ENCODE measurements at places on chromosomes 5 and 9.

GRCh38 chr5:90940227-90940995, 381.8 kb downstream of the ADGRV1 start:
- DNase-seq = peak; percentile 3

- no peak for DNase-seq
Measured at GRCh38 chr5:107402434-107403227, 268.1 kb downstream of the EFNA5 start.

- no peak for DNase-seq
Measured at GRCh38 chr5:179901462-179901861, 6.2 kb downstream of the TBC1D9B start.

GRCh38 chr9:126499005-126499910, 114.5 kb upstream of the LMX1B start:
- peak; percentile 54 for DNase-seq

DNA sequence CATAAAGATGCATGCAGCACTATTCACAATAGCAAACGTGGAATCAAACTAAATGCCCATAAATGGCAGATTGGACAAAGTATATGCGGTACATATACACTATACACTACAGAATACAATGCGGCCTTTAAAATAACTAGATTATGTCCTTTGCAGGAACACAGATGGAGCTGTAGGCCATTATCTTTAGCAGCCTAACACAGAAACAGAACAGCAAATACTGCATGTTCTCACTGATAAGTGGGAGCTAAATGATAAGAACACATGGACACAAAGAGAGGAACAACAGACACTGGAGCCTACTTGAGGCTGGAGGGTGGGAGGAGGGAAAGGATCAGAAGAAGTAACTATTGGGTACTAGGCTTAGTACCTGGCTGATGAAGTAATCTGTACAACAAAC, 758.2 kb downstream of the TLE1 start:
- DNase-seq = no peak

DNA sequence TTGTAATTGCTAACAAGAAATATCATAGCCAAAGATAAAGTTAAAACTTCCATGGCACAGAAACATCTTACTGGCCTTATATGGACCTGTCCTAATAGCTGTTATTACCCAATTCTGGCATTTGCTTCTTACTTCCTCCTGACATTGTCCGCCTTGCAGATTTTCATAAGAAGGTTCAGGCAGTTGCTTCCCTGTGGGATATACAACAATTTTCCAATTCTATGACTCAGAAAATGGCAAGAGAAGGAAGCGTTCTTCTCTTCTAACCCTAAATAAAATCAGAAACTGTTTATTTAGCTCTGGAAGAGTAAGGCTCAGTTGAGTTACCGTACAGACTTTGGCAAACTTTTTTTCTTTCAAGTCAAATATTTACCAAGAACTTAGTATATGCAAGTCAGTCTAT, 1.7 kb downstream of the PRKAA1 start:
- DNase-seq = no peak

DNA sequence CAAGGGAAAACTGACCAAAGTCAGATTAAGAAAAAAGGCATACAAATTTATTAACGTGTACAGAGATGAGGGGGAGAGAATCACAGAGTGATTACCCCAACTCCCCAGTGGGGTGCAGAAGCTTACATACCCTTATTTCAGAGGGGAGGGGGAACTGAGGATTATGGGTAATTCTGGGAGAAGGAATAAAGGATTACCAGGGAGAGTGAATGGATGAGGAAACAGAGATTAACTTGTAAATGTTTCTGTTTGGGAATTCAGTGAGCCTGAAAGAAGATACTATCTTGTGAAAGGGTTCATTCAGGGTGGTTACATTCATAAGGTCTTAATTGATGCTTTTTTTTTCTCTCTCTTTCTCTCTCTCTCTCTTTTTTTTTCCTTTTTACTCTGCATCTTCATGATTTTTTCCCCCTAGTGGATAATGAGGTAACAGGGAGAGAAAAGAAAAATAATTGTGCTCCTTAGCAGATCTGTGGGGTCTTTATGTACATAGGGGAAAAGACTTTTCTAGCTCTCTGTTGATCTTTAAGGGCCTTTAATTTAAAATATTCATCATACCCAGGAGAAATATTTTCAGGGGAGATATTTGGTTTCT, 49.4 kb downstream of the TARS1 start:
- DNase-seq = no peak

DNA sequence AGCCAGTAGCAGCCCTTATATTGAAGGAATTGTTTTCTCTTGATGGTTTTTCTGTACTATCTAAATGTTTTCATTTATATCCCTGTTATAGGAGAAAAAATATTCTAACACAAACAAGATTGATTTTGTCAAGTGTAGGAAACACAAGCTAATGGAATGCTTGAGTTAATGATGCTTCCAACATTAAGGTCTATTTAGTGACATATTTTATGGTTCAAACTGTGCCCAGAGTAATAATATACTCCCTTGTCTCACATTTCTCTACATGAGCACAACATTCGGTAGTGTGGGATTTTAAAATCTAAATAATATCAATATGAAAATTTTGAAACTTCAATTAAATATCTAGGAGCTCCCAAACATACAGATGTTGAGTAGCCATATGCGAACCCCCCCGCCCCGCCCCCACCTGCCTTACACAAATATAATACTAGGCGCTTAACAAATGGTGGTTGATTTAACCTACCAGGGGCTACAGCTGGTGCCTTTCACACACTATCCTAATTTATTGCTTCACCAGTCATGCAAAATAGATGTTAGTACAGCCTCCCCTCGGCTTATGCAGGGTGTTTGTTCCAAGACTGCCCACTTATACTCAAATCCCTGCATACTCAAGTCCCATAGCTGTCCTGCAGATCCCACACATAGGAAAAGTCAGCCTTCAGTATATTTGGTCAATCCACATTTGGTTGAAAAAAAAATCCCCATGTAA, 124.1 kb upstream of the ACO1 start:
- DNase-seq = no peak

GRCh38 chr5:105836268-105836667, 1834.5 kb downstream of the EFNA5 start:
- no peak for DNase-seq

- no peak for DNase-seq
Measured at GRCh38 chr9:108476574-108476973, 379.2 kb downstream of the ACTL7B start.

DNA sequence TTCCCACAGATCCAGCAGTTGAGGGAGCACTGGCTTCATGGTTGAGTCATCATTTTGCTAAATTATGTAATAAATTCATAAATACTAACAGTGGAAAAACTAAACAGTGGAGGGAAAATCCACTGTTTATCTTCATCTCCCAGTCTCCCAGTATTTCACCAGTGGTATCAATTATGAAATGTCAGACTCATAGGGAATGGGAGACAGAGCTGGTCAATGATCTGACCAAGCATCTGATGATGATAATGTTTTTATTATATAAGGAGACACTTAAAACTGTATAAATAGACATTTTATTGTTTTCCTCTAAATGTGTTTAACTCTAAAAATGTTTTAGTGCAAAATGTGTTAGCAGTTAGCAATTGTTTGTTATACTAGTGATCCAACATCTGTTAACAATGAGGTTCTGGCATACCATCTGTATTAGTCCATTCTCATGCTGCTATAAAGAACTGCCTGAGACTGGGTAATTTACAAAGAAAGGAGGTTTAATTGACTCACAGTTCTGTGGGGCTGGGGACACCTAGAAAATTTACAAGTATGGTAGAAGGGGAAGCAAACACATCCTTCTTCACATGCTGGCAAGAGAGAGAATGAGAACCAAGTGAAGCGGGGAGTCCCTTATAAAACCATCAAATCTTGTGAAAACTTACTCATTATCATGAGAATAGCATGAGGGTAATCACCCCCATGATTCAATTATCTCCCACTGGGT, 11.8 kb upstream of the REEP5 start:
- DNase-seq = no peak

- DNase-seq = no peak
Measured at GRCh38 chr5:71934322-71934721, 173.0 kb upstream of the MAP1B start.

- DNase-seq = peak; percentile 38
Measured at GRCh38 chr9:33426843-33427293, 20.5 kb downstream of the AQP3 start.

DNA sequence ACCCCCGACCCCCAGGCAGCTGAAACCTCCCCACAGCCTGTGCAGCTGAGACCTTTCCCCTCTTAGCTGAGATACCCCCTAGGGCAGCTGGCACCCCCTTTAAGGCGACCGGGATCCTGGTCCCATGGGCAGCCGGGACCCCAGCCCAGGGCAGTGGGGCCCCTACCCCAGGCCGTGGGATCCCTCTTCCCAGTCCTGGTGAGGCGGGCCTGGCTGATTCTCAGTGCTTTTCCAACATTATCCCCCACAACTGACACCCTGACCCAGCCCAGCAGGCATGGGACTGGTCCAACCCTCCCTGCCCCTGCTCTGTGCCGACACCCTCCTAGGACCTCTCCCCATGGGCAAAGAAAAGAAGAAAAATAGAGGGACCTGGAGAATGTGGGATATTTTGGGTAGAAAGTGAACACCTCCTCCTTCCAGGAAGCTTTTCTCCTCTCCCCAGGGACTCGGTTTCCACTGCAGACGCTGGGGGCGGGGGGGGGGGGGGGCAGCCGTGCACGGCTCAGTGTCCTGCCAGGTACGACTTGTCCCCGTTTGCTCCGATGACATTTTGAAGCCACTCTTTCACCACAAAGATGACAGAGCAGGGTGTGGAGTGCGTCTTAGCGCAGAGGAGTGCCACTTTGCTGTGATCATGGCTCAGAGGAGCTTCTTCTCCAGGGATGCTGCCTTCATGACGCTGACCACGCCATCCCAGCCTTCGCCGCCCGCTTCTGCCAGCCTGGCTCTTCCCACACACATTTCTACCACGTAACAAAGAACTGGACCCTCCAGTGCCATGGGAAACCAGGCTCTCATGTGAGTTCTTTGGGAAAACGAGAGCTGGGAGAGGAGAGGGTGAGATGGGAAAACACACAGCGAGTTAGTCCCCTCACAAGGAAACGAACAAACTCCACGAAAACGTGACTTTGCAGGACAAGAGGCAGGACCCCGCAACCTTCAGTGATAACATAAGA, 47.5 kb downstream of the MRPL36 start:
- no peak for DNase-seq

DNA sequence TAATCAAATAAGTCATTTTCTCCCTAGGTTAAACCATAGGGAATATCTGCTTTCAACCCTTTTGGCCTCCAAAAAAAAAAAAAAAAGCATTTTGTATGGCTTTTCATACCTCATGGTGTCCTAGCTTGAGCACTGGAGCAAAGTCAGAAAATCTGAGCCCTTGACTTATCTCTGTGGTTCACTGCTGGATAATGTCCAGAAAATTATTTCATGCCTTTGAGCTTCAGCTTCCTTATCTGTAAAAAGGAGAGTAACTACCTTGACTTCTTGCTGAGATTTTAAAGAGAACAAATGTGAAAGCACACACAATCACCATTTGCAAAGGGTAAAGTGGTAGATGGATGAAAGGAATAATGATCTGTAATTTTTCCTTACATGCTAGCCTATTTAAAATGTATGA, 165.9 kb downstream of the ALDH1A1 start:
- DNase-seq = no peak

DNA sequence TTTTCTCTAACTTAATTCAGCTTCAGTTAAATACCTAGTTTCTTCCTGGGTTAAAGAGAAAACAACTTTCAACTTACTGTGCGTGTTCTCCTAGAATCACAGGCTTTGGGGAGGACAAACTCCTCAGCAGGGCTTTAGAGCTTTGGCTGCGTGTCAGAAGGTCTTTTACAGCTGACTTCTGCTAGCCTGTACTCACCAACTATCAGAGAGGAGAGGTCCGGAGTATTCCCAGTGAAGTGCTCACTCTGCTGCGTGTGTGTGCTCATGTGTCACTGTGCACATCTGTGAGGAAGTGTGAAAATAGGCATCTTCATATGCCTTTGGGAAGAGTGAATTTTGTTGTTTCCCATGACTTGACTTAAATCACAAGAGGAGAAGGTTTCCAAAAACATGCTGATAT, 423.2 kb upstream of the SGCD start:
- no peak for DNase-seq

- DNase-seq = no peak
Measured at GRCh38 chr5:9523090-9523823, 22.6 kb downstream of the SEMA5A start.

GRCh38 chr5:83563631-83564030, 92.1 kb downstream of the VCAN start:
- no peak for DNase-seq

DNA sequence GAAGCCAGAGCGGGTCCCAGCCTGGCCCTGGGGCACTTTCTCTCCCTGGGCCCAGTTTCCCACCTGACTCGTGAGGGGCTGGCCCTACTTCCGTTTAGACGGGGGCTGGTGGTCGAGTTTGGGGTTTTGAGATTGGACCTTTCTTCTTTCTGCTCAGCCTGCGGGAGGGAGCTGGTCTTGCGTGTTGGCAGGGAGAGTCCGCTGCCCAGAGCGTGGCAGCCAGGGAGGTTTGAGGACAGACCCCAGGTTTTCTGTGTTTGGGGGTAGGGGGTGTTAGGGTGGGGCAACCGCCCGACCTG, 6.0 kb upstream of the PITX1 start:
- no peak for DNase-seq

GRCh38 chr5:158393457-158393856, 534.5 kb upstream of the CLINT1 start:
- DNase-seq = no peak

- DNase-seq = no peak
Measured at GRCh38 chr9:93818827-93819472, 136.2 kb downstream of the BARX1 start.

GRCh38 chr9:4662989-4663792, 1.1 kb downstream of the PLPP6 start:
- DNase-seq = no peak
